Activated T-cell treated with anti-CD3 and anti-CD28 coated beads for 4 hours (primary cell): ENCODE measurements at places on chromosomes 2 and 18.

DNA sequence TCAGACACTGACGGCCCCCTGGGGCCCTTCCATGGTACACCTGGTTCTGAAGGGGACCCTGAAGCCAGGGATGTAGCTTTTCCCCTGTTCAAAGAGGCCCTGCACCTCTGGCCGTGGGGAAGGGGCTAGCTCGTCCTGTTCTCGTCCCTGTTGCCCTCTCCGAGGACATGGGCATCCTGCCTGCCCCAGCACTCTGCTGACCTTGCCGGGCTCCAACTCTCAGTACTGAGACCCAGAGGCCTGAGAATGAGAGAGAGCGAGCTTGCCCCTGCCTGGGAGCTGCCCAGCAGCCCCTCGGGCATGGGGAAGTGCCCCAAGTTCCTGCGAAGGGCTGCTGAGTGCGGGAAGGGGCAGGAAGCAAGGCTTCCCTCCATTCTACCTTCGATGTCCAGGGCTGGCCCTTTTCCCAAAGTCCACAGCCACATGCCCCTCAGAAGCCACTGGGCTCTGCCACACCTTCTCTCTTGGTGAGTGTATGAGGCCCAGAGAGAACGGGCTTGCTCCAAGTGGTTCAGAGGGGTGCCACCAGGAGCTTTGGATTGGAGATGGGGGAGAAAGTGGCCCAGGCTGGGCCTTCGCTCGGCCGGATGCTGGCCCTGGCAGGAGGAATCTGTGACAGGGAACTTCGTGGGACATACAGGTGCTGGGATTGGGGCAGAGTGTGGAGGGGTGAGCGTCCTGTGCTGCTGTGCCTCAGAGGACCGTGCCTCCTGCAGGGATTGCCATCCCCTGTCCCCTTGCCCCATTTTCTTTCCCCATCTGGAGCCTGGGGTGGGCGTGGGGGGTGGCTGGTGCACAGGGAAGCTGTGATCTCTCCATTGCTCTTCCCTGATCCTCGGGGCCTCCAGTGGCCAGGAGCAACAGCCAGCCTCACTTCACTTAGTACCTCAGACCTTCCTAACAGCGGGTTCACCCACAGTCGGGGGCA is 50.8 kb downstream of the KCNIP3 start:
- no peak for DNase-seq

GRCh38 chr2:54079331-54079730 is 36.1 kb upstream of the ACYP2 start:
- no peak for DNase-seq

DNA sequence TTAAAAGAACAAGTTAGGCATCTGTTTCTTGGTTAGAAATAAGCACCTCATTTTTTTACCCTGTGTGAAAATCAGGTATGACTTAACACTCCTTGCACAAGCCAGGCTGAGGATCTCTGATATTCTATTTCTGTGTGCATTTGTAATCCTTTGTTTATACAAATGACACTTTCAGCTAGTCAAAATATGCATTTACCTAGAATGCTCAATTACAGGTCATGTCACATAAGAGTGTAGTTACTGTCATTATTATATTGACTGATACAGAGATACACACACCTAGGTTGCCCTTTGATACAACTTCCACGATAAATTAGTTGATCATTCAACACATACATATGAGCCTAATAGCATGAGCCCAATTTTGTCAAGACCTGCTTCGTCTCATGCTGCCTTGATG is 144.3 kb downstream of the CHST9 start:
- DNase-seq: no peak

GRCh38 chr2:138271467-138271866 is 230.1 kb upstream of the SPOPL start:
- no peak for DNase-seq

- no peak for DNase-seq
Measured at GRCh38 chr2:171201271-171201670, 40.6 kb upstream of the TLK1 start.

GRCh38 chr2:172623249-172623965 is 67.5 kb downstream of the PDK1 start:
- no peak for DNase-seq

GRCh38 chr2:233354971-233355574 is 779 bp downstream of the DGKD start:
- DNase-seq: no peak

DNA sequence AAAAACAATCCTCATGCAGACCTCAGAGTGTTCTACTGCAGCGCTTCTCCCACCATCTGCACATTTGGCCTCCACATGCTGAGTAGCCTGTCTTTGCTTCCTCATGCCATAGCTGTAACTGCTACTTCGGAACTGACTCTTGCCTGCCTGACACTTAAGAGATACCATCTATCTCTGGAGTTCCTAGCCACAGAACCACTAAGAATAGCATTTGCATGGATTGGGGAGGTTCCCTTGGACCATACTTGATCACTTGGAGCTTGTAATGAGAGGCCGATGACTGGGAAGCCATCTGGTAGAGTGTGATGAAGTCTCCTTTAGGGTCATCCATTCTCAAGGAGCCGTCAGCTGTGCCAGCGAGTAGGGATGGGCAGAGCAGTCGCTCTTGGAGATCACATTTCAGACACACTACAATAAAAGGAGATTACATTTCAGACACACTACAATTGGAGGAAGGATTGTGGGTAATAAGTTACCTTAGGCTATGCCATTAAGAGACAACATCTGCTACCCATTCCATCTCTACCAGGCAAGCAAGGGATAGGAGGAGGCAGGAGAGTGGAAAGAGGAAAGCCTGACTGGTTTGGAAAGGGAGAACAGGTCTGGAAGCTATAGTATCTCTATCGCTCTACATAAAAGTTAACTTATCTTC is 21.8 kb downstream of the DOK1 start:
- DNase-seq: no peak

- DNase-seq: no peak
Measured at GRCh38 chr2:68905116-68905515, 33.9 kb upstream of the BMP10 start.
